ENCODE measurements at places on chromosomes 2 and 18.

DNA sequence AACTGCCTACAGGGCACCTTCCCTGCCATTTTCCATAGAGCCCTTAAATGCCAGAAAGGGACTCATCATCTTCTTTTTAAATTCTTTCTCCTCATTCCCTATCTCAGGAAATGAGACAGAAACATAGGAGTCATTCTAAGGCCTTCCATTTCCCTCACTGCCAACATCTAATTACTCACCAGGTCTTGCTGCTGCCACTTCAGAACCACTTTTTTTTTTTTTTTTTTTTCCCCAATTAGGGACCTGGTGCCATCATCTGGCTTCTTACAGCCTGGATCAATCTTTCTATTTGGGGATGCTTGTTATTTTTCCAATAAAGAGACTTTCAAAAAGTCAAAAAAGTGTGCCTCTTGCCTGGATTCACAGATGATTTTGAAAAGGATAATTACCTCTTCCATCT lies 373.4 kb downstream of the LPIN1 start:
- no peak for DNase-seq

DNA sequence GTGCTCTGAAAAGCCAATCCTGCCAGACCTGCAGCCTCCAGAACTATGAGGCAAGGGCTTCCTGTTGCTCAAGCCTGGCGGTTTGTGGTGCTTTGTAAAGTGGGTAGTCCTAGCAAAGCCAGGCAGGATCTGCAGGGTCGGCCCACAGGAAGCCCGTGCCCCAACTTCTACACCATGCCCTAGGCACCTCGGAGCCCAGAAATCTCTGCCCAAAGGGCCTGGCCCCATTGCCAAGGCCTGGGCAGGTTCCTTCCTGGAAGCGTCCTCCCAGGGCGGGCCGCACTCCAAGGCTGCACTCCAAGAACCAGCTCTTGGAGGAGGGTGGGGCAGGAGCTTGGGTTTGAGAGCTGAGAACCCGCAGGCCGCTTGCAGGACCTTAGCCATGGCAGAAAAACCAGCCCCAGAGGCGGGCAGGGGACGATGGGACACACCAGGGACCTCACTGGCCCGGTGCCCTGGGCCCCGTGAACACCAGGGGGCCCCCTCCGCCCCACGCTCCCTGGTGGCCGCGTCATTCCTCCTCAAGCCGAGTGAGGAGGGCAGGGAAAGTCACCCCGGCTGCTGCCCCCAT lies 37.2 kb upstream of the ID2 start:
- DNase-seq, result no peak

DNA sequence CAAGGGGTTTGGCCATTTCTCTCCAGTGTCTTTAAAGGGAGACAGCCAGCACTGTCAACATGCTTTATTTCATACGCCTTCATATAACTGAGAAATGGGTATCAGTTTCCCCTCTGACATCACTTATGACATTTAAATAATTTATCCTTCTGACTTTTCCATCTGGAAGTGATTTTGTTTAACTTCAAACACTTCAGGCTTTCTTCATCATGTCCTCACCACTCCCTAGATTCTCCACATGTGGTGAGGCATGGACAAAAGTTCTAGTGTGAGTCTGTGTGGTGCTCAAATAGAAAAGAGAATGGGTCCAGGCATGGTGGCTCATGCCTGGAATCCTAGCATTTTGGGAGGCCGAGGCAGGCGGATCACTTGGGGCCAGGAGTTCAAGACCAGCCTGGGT lies 158.6 kb downstream of the TXNL1 start:
- DNase-seq, result no peak

DNA sequence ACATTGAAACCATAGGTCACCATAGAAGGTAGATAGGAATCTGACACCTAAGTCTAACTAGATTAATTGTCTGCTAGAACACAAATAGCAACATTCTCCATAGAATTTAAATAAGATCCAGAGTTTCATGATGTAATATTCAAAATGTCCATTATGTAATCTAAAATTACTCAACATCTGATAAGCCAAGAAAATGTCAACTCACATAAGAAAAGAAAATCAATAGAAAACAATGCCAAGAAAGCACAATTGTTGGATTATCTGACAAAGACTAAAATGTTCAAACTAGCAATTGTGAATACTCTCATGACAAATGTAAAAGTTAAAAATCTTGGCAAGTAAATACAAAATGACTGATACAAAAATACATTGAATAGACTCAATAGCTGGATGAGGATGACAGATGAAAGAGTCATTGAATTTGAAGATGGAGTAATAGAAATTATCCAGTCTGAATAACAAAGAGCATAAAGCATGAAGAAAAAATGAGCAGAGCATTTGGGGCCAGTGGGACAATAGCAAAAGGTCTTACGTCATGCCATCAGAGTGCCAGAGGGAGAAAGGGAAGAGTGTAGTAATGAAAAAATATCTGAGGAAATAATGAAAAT lies 358.6 kb downstream of the METTL4 start:
- DNase-seq, result no peak

GRCh38 chr2:38850045-38850444 lies 25.7 kb downstream of the DHX57 start:
- DNase-seq, result no peak

DNA sequence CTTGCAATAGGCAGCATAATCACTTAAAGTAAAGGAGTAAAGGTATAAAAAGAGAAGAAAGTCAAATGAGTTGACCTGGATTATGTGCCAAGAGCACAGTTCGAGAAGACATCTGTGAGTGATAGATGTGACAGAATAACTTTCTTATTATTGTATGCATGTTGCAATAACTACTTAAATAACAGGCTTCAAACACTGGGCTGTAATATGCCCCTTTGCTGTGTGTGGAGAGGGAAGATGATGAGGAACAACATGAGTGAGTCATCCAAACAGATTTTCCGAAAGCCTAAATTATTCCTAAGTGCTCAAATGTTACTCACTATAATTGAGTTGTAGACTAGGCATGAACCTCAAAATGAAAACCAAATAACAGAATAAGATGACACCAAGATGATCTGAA lies 328.1 kb downstream of the EXOC6B start:
- DNase-seq, result no peak

- peak; percentile 46 for DNase-seq
Observed at GRCh38 chr18:77133051-77133834, 660 bp upstream of the MBP start.

DNA sequence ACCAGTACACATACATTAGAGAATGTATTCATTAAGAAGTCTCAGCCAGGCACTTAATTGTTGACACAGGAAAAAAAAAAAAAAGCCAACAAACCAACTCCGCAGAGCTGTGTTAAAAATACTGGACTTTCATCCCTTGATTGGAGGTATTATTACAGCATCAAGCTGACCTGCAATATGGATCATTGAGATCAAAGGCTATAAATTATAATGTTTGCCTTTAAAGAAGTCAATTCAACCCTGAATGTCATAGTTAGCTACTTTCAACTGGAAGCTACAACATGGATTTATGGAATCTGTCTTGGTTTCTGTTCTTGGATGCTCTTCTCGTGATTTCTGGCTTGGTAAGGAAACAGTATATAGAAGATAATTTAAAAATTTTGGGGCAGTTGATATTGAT lies at the start of gene MEP1B:
TSS of gene MEP1B (plus strand) at position 250 of the 400 bp plus-strand sequence. CDS start at position 282, 32 bp downstream.
- DNase-seq, result no peak

- DNase-seq, result no peak
Observed at GRCh38 chr2:26610504-26611335, 30.4 kb downstream of the CIB4 start.

DNA sequence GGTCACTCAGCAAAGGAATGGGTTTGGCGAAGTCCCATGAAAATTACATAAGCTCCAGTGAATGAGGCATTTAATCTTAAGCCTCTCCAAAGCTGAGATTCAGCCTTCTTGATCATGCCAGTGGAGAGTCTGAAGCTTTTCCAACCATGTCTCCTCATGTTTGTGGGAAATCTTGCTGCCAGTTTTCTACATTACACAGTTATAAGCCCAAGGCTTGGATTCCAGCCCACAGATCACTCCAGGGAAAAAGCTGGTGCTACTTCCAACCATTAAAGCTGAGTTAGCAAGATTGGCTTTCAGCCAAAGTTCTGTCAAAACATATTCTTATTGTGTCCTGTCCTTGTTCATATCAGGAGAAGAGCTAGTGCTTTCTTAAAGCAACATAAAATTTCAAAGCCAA lies 293.8 kb downstream of the LRRTM4 start:
- DNase-seq, result no peak

GRCh38 chr18:21267400-21267799 lies 25.4 kb downstream of the GREB1L start:
- no peak for DNase-seq

DNA sequence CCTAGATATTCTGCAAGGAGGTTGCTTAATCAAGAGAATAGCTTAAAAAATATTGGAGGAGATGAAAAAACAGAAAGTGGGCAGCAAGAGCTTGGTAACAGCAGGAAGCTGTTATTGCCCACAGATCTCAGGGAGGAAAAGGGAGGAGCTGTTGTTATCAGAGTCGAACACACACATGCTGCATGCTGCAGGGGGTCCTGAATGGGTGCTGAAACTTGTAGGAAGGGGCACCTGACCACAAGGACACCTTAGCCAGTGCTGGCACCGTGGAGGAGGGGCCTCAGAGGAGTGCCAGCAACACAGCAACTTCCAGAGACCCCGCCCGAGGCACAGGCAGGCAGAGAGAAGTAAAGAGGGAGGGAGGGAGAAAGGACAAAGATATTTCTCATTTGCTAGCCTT lies 332.9 kb downstream of the SOCS6 start:
- no peak for DNase-seq

GRCh38 chr2:46328291-46328690 lies 31.1 kb downstream of the EPAS1 start:
- DNase-seq, result no peak

DNA sequence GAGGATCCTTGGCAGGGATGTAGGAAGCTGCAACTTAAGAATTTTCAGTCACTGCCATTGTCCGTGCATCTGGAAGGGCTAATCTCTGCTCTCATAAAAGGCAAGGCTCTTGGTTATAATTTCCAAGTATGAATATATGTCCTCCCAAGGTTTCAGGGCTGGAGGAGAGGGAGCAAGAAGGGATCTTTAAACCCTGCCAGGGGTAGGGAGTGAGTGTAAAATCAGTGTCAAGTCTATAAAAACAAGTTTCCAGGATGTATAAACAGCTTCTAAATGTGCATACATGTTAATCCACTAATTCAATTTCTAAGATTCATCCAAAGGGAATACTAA lies 110.2 kb upstream of the CYRIA start:
- no peak for DNase-seq

DNA sequence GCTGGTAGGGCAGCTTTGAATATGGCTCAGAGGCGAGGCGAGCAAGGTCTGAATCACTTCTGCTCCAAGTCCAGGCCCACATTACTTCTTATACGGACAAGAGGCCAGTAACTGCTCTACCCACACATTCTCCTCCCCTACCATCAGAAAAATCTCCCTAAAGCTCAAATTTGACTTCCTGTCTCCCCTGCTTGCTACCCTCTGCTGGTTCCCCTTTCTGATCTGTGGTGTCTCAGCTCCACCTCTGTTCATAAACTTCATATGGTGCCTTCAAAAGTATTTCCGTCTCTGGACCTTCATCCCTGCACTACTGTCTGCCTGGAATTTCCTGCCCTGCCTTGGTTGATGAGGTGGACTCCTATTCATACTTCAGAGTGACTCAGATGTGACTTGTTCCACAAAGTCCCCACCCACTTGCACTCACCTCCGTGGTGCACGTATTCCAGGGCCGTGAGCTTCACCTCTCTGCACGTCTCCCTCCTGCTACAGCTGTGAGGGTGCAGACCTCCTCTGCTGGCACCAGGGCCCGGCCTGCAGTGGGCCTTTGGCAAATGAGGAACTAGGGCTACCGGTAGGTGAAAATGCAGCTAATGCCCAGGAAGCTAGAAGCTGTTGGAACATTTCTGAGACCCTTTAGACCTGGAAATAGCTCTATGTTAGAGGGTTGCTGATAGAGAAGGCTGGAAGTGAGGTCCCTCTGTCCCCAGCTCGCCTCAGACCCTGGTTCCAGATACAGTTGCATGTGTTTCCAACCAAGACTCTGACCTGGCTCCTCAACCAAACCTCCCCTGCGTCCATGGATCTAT lies 24.6 kb upstream of the KCMF1 start:
- DNase-seq, result no peak

DNA sequence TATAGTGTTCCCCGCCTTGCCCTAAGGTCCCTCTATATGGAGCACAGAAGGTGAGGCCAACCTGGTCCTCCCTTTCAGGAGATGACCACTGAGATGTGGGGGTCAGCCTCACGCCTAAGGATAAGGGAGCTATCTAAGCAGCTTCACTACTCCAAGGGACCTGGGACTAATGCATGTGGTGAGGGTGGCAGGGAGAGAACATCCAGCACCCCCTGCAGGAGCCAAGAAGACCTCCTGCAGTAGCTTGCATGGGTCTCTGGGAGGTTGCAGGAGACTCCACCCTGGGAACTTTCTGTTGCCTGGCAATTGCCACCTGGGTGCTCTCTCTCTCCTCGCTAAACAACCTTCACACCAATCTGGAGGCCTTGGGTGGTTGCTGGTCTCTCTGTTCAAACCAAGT lies 93.0 kb upstream of the KLHL29 start:
- DNase-seq, result no peak

DNA sequence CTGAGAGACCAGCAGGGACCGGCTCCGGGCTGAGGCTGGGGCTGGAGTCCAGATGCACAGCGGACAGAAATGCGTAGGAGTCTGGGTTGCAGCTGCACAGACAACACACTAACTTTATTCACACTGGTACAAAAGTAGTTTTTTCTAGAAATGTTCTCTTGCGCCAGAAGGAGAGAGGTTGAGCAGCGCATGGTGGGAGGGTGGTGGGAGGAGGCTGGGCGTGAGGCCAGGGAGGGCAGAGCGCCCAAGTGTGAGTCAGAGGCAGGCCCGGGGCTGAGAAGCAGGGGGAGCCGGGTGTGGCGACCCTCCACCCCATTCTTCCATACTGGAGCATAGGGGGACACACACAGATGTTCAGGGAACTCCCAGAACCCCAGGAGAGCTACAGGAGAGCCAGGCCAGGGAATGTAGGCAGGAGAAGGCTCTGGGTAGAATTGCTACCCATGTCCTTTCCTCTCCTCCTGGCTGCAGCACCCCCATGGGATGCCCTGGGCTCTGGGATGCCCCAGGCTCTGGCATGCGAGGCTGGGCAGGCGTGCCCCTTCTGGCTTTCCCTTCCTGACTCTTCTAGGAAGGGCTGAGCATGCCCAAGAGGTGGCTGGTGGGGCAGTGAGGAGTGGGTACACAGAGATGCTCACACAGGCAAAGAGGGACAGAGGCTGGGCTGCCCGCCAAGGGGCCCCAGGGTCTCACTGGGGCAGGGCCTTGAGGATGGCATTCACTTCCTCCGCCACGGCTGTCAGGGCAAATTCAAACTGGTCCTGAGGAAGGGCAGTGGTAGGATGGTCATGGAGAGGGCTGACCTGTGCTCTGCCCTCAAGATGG lies 10.6 kb downstream of the DNAJB2 start:
- no peak for DNase-seq

- no peak for DNase-seq
Observed at GRCh38 chr18:36661999-36662398, 166.8 kb downstream of the TPGS2 start.

- DNase-seq, result no peak
Observed at GRCh38 chr2:96146153-96146880, 1.1 kb upstream of the DUSP2 start.

GRCh38 chr18:48785091-48785614 lies 165.6 kb downstream of the SMAD7 start:
- no peak for DNase-seq

- DNase-seq, result no peak
Observed at GRCh38 chr2:194314042-194314441, 1343.0 kb upstream of the SLC39A10 start.

All from NCI-H774 (cell line).